ENCODE measurements at places on chromosomes 7 and 10.

DNA sequence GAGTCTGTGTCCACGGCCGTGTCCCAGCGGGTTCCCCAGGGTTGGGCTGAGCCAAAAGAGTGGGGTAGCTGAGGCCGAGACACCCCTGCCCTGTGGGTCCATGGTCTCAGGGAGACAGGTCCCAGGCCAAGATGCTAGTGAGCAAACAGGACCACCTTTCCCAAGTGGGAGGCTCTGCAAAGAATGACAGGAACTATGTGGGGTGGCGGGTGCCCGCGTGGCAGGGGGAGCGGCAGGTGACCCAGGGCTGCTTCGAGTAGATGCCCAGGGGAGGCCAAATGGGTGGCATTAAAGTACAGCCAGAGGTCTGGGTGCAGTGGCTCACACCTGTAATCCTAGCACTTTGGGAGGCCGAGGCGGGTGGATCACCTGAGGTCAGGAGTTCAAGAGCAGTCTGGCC is 18.2 kb downstream of the TTYH3 start:
- no peaks in the 10 kb centered on the region for H3K4me1 ChIP-seq
- H3K36me3 ChIP-seq, result peaks cover 76% of the 10 kb centered on the region
- no peaks in the 10 kb centered on the region for H3K27me3 ChIP-seq
- H3K4me3 ChIP-seq, result no peak overlapping the region
- H3K27ac ChIP-seq, result no peak overlapping the region

- H3K27ac ChIP-seq, result no peak overlapping the region
- H3K36me3 ChIP-seq, result no peaks in the 10 kb centered on the region
- no peak for DNase-seq
- H3K4me3 ChIP-seq, result no peak overlapping the region
- no peaks in the 10 kb centered on the region for H3K27me3 ChIP-seq
Observed at GRCh38 chr10:77301305-77301730, 336.3 kb downstream of the KCNMA1 start.

DNA sequence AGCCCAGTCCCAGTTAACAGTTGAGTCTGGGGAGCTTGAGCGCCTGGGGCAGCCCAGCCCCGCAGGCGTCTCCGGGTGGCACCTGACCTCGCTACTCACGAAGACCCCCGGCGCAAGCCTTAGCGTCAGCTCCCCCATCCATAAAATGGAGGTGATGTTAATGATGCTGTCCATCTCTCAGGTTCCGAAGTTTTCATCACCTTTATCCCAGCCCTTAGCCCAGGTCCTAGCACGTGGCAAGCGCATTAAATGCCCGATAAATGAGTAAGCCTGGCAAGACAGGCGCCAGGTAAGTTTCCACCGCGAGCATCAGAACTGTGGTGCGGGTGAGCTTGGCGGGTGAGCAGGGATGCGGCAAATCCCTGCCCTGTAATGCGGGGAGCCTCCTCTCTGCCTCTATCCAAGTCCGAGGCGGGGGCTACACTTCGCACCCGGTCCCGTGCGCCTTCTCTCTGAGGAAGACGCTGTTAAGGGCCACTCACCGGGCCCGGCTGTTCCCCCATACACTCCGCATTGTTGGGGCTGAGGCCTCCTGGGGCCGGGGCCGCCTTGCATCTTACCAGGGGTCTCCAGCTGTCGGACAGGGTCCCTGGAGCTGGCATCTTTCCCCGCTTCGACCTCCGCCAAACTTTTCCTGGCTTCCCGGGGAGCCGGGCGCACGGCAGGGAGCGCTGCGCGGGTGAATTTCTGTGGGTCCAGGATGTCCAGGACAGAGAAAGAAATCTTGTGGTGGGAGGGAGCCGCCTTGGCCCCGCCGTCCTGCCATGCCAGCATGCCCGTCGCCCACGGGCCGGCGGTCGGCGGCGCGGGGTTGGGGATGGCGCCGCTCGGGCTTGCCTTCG is 444 bp downstream of the NKX1-2 start:
- H3K36me3 ChIP-seq, result no peaks in the 10 kb centered on the region
- peaks cover 28% of the 10 kb centered on the region for H3K27me3 ChIP-seq
- no peak overlapping the region for H3K27ac ChIP-seq
- peaks cover 33% of the 10 kb centered on the region for H3K4me1 ChIP-seq
- peak overlapping the region; percentile 44 for H3K4me3 ChIP-seq

DNA sequence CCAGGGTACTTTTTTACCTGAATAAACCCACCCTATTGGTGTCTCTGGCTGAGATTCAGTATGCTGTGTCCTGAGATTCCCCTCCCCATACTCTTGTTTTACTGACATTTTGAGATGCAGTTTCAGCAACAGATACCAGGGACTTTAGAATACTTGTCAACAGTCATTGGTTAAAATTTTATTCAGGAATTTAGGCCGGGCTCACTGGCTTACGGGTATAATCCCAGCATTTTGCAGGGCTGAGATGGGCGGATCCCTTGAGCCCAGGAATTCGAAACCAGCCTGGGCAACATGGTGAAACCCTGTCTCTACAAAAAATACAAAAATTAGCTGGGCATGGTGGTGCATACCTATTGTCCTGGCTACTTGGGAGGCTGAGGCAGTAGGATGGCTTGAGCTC is 90.0 kb upstream of the GATAD1 start:
- H3K36me3 ChIP-seq, result peaks cover 60% of the 10 kb centered on the region
- H3K4me3 ChIP-seq, result no peak overlapping the region
- no peak for DNase-seq
- H3K27ac ChIP-seq, result no peak overlapping the region
- no peaks in the 10 kb centered on the region for H3K4me1 ChIP-seq

DNA sequence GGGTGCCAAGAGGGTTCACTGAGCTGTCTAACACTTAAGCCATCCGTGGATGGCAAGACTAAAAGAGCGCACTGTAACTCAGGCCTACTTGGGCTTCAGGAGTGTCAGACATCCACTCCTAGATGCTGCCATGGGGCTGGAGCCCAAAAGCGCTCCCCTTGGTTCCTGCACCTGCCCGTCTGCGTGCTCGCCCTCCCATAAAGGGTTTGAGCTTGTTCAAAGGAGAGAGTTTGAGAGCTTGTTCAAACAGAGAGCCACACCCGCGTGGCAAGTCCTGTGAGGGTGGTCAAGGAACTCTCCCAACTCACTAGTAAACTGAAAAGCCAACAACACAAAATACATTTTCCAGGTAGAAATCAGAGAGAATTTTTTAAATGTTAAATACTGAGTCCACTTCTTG is 256.7 kb downstream of the SEMA3A start:
- H3K27me3 ChIP-seq, result no peaks in the 10 kb centered on the region
- H3K27ac ChIP-seq, result no peak overlapping the region
- H3K36me3 ChIP-seq, result no peaks in the 10 kb centered on the region
- peaks cover 7% of the 10 kb centered on the region for H3K4me1 ChIP-seq
- H3K4me3 ChIP-seq, result no peak overlapping the region

- H3K36me3 ChIP-seq, result no peaks in the 10 kb centered on the region
- DNase-seq, result no peak
- H3K4me3 ChIP-seq, result no peak overlapping the region
Observed at GRCh38 chr7:78203042-78203720, 404.6 kb downstream of the PHTF2 start.

- no peak overlapping the region for H3K27ac ChIP-seq
- H3K27me3 ChIP-seq, result no peaks in the 10 kb centered on the region
- no peaks in the 10 kb centered on the region for H3K4me1 ChIP-seq
- no peak for DNase-seq
- H3K4me3 ChIP-seq, result no peak overlapping the region
Observed at GRCh38 chr7:141709749-141710148, 1.6 kb downstream of the WEE2 start.

DNA sequence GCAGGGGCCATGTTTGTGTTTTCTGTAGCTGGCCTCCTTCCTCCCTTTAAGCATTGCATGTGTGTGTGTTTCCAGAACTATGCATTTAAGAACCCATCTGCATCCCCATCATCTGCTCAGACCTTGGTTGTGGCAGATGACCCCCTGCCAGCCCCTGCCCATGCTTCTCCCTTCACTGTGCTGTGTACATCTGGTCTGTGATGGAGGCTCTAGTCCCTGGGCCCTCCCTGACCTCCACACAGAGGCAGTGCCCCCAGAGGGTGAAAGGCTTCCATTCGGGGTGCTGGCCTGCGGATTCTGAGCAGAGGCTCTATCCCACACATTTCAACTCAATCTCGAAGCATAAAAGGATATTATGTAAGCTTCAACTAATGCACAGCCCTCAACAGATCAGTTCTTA is 89.4 kb downstream of the TACC2 start:
- no peaks in the 10 kb centered on the region for H3K4me1 ChIP-seq
- peaks cover 4% of the 10 kb centered on the region for H3K36me3 ChIP-seq
- H3K4me3 ChIP-seq, result no peak overlapping the region
- no peaks in the 10 kb centered on the region for H3K27me3 ChIP-seq
- no peak for DNase-seq

- no peaks in the 10 kb centered on the region for H3K27me3 ChIP-seq
- H3K4me1 ChIP-seq, result peaks cover 16% of the 10 kb centered on the region
- no peak overlapping the region for H3K4me3 ChIP-seq
- H3K36me3 ChIP-seq, result no peaks in the 10 kb centered on the region
- DNase-seq, result no peak
- H3K27ac ChIP-seq, result no peak overlapping the region
Observed at GRCh38 chr10:127159648-127160245, 36.6 kb downstream of the INSYN2A start.

- H3K36me3 ChIP-seq, result no peaks in the 10 kb centered on the region
- H3K4me1 ChIP-seq, result peaks cover 69% of the 10 kb centered on the region
- H3K27me3 ChIP-seq, result no peaks in the 10 kb centered on the region
- H3K4me3 ChIP-seq, result peak overlapping the region; percentile 11
- peak; percentile 94 for DNase-seq
Observed at GRCh38 chr7:2641406-2642393, 9.9 kb downstream of the TTYH3 start.

DNA sequence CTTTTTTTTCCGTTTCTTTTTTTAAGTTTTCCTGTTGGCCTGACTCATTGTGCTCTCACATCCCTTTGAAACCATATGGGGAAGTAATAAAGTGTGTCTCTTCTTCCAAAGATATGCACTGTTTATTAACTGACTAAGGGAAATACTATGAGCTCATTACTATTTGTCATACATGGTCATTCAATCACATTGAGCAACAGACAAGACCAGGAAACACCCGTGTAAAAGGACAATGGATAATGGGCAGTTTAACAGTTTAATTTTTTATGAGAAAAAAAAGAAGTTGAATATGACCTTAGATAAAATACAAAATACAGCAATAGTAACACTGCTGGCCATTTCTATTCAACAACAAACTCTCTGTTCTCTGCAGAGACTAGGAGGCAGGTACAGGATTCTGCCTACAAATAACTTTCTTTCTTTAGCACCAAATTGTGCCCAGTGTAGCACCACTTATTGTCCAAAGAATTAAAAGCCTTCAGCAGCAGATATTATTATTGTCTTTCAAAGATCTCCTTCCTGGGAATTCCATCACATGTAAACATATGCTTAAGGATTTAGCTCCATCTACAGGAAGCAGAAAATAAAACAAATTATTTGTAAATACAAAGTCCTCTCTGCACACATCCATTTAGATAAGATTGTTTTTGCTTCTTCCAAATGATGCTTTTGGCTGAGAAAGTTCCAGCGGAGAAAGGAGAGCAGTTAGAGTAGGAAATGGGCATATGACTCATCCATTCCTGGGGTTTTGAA is 55.0 kb upstream of the AKR1E2 start:
- no peak overlapping the region for H3K4me3 ChIP-seq
- peaks cover 20% of the 10 kb centered on the region for H3K4me1 ChIP-seq
- no peaks in the 10 kb centered on the region for H3K36me3 ChIP-seq
- peak; percentile 62 for DNase-seq
- no peaks in the 10 kb centered on the region for H3K27me3 ChIP-seq
- peak overlapping the region; percentile 72 for H3K27ac ChIP-seq

DNA sequence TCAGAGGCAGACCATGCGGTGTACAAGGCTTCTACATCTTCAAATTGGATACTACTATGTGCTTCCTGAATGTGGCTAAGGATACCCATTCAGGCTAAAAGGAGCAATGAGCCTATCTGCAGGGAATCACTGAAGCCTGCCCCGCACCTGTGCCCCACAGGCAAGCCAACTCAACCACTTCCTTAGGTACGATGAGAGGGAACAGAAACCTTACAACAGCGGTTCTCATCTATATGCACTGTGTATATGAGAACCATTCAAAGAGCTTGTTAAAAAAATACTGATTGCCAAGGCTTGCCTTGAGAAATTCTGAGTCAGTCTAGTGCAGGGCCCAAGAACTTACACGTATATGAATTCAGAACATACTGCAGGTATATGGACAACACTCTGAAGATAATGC is 679.6 kb downstream of the PARD3 start:
- H3K4me1 ChIP-seq, result no peaks in the 10 kb centered on the region
- H3K27me3 ChIP-seq, result no peaks in the 10 kb centered on the region
- no peak for DNase-seq
- no peak overlapping the region for H3K27ac ChIP-seq
- no peak overlapping the region for H3K4me3 ChIP-seq
- H3K36me3 ChIP-seq, result peaks cover 8% of the 10 kb centered on the region

DNA sequence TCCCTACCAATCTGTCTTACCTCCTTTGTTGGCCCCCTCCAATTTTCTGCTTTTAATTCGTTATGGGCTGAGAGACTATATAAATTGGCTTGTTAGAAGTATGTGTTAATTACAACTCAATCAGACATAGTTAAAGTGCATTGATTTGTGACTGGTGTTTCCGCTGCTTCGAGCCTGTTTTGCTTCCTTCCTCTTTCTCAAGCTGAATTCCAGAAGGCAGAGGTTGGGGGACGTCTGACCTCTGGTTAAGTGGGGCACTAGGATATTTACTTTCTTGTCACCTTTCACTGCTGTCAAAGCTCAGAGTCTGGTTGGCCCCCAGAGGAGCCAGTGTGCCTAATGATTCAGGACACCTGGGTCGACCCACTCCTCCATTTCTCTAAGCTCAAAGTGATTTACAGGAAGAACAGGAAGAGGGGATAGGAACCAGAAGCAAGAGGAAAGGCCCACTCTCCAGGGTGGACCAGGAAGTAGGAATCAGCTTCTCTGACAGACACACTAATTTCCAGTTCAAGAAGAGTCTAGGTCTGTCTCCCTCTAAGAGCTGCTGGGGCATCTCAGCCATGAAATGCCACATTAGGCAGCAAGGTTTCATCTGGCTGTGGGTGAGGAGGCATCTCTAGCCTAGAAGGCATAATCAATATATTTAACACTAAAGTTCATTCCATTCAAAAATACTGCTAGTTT is 397.2 kb upstream of the NPVF start:
- no peak overlapping the region for H3K4me3 ChIP-seq
- H3K27ac ChIP-seq, result peak overlapping the region; percentile 68
- no peaks in the 10 kb centered on the region for H3K27me3 ChIP-seq
- DNase-seq, result no peak
- no peaks in the 10 kb centered on the region for H3K4me1 ChIP-seq

GRCh38 chr7:48350515-48350914 is 179.3 kb downstream of the ABCA13 start:
- no peaks in the 10 kb centered on the region for H3K27me3 ChIP-seq
- H3K36me3 ChIP-seq, result no peaks in the 10 kb centered on the region
- no peak for DNase-seq
- H3K27ac ChIP-seq, result no peak overlapping the region

Measured in stomach (tissue), 19 donors.